ENCODE measurements at places on chromosomes 4 and X. TPM values are rescaled to one million over a fixed set of nuclear protein-coding genes. Genes with fewer than 3 reads are reported as not detected.

The GPR50 gene
- polyA plus RNA-seq: not detected

The GPR143 gene
- 5.2 TPM for polyA plus RNA-seq

The KLHL13 gene
- polyA plus RNA-seq: 73.6 TPM

The CLRN2 gene
- polyA plus RNA-seq: not detected

The FAM184B gene
- 0.04 TPM for polyA plus RNA-seq

The SMIM10 gene
- polyA plus RNA-seq: 2.8 TPM

The RLIM gene
- 20.1 TPM for polyA plus RNA-seq

The SUPT20HL1 gene
- polyA plus RNA-seq: 0.10 TPM

The DUX4 gene
- 0.06 TPM for polyA plus RNA-seq

The ZAR1 gene
- polyA plus RNA-seq: 0.03 TPM

The IQCM gene
- 0.15 TPM for polyA plus RNA-seq

The NALF2 gene
- polyA plus RNA-seq: 0.76 TPM

The STK32B gene
- 1.6 TPM for polyA plus RNA-seq

The ARAP2 gene
- 13.6 TPM for polyA plus RNA-seq

The DCAF4L1 gene
- polyA plus RNA-seq: 0.21 TPM

The ATOH1 gene
- 34.2 TPM for polyA plus RNA-seq

The SPANXN3 gene
- polyA plus RNA-seq: 20.3 TPM

The ITM2A gene
- 60.3 TPM for polyA plus RNA-seq

The TMEM156 gene
- polyA plus RNA-seq: 1.7 TPM

The RAI2 gene
- 5.9 TPM for polyA plus RNA-seq

The XAGE1A gene
- polyA plus RNA-seq: not detected

The MAGIX gene
- polyA plus RNA-seq: 2.5 TPM

The POF1B gene
- 47.5 TPM for polyA plus RNA-seq

The MAGEB2 gene
- polyA plus RNA-seq: not detected

The HTN1 gene
- not detected for polyA plus RNA-seq

The CCNB3 gene
- 0.40 TPM for polyA plus RNA-seq

All from large intestine (tissue), 12 donors.